ENCODE measurements at places on chromosomes 7 and 10. TPM values are rescaled to one million over a fixed set of nuclear protein-coding genes. Genes with fewer than 3 reads are reported as not detected.

- DNase-seq, result no peak
Observed at GRCh38 chr7:112515989-112516388, 35.2 kb downstream of the LSMEM1 start.

- DNase-seq, result no peak
Observed at GRCh38 chr10:88551246-88551645, 31.9 kb downstream of the RNLS start.

The SLC13A4 gene
- not detected for total RNA-seq

GRCh38 chr10:116164291-116164690, 108.7 kb downstream of the GFRA1 start:
- DNase-seq, result no peak

DNA sequence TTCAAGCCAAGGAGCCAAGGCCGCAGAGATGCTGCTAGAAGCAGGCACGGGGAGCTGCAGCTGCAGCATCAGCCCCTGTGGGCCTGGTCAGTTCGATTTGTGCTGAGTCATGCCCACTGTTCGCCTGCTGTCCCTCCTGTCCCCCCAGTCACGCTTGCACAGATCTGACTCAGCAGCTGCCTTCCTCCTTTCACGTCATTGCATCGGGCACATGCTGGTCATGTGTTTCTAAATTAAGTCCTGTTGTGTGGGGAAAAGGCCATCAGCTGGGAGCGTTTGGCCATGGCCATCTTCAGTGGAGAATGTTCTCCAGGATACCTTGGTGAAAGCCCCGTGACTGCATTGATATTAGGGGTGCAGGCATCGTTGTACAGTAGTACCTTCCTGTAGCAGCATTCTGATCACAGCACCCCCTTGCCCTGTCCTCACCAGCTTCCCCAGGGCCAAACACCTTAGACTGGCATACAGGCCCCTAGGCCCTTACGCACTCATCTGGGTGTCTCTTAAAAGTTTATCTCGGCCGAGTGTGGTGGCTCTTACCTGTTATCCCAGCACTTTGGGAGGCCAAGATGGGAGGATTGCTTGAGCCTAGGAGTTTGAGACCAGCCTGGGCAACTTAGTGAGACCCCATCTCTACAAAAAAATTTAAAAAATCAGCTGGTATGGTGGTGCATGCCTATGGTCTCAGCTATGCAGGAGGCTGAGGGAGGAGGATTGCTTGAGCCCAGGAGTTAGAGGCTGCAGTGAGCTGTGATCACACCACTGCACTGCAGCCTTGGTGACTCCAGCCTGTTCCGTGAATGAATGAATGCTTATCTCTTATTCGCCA, 23.2 kb downstream of the POR start:
- DNase-seq, result peak; percentile 88

DNA sequence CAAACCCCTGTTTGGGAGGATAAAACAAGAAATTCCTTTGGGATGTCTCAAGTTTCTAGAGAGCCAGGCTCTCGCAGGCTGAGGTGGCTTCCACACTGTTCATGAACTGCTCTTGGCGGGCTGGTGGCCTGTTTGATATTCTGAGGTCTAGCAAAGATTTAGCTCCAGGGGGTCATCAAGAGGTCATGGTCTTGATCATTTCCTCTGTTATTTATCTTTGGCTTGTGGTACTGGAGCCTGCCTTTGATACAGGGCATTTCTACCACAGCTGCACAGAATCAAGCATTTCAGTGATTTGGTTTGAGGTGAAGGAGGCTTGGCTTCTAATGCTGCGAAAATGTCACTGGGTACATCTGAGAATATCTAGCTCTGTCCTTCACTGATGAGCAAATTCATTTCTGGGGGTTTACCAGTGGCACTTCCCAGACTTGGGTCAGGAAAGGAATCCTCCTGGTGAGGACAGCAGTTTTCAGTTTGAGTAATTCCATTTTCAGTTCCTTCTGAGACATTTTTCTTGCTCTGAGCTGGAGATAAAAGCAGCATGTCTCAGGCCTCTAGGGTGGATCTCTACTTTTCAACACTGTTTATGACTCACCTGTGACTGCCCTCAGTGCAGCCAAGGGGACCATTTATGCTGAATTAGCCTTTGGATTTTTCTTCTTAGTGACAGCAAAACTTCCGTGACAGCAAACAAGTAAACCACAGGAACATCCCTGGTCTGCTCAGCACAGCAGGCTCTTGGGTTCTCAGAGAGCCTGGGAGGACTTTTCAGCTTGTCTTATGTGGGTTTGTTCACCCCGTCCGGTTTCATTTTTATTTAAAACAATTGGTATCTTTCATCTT, 312.0 kb downstream of the RNLS start:
- DNase-seq, result no peak
